ENCODE measurements at places on chromosomes 5 and 9. TPM values are rescaled to one million over a fixed set of nuclear protein-coding genes. Genes with fewer than 3 reads are reported as not detected.

GRCh38 chr9:72749276-72749675 is 203.6 kb downstream of the ALDH1A1 start:
- H3K4me3 ChIP-seq = no peak overlapping the region
- no peak for DNase-seq
- no peaks in the 10 kb centered on the region for H3K4me1 ChIP-seq
- H3K36me3 ChIP-seq = no peaks in the 10 kb centered on the region

GRCh38 chr5:1652873-1653697 is 129.3 kb upstream of the LPCAT1 start:
- H3K36me3 ChIP-seq = no peaks in the 10 kb centered on the region
- no peak overlapping the region for H3K4me3 ChIP-seq
- H3K27me3 ChIP-seq = no peaks in the 10 kb centered on the region
- no peak overlapping the region for H3K27ac ChIP-seq

- H3K4me3 ChIP-seq = no peak overlapping the region
- H3K4me1 ChIP-seq = peaks cover 2% of the 10 kb centered on the region
- no peaks in the 10 kb centered on the region for H3K27me3 ChIP-seq
- H3K27ac ChIP-seq = no peak overlapping the region
- no peaks in the 10 kb centered on the region for H3K36me3 ChIP-seq
Measured at GRCh38 chr5:132298298-132299212, 4.4 kb downstream of the SLC22A4 start.

GRCh38 chr5:86879086-86879485 is 261.3 kb downstream of the COX7C start:
- H3K4me3 ChIP-seq = no peak overlapping the region
- no peaks in the 10 kb centered on the region for H3K4me1 ChIP-seq
- H3K27ac ChIP-seq = no peak overlapping the region
- DNase-seq = no peak
- no peaks in the 10 kb centered on the region for H3K27me3 ChIP-seq

DNA sequence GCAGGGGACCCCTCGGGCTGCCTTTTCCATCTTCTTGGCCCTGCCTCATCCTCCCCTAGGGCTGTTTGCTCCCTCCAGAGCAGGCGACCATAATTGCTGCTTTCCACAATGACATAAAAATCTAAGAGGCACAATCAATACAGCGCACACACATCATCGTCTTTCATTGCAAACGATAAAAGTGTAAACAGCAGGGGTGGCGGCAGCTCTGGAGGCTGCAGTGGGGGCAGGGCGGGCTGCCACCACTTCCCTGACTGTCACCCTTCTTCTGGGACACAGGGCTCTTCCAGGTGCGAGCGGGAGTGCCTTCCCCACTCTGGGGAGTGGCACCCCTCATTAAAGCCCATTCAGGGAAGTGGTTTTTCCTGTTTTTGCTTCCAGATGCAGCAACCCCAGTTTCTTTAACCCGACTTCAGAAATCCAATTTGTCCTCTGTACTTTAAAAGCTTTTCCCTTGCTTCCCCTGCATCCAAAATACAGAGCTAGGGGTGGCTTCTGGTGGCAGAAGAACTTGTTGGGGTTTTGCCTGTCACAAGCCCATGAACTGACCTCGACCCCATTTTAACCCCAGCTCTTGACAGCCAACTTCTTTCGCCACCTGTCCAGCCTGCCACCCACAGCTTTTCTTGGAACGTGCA is 45.7 kb downstream of the TSPAN17 start:
- DNase-seq = no peak
- no peaks in the 10 kb centered on the region for H3K4me1 ChIP-seq

- no peak for DNase-seq
- no peak overlapping the region for H3K4me3 ChIP-seq
- H3K4me1 ChIP-seq = peaks cover 7% of the 10 kb centered on the region
- H3K27ac ChIP-seq = no peak overlapping the region
- no peaks in the 10 kb centered on the region for H3K27me3 ChIP-seq
- H3K36me3 ChIP-seq = no peaks in the 10 kb centered on the region
Measured at GRCh38 chr5:143347046-143347445, 56.4 kb downstream of the NR3C1 start.

DNA sequence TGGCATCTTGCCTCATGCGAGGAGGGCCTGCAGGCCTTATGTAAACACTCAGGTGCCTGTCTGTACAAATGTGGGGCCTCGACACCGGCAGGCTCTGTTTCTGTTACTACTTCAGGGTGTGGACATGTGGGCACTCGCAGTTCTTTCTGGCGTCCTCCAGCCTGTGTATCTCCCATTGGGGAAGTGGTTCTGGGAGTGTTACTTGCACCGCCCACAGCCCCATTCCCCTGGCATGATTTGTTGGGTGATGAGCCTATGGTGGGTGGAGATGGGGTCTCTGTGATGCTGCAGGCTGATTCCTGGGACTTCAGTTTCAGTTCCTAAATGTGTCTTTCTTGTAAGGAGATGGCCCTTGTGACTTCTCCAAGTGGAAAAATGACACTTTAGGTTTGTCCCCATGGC is 82.1 kb upstream of the PITX1 start:
- no peaks in the 10 kb centered on the region for H3K27me3 ChIP-seq
- H3K4me1 ChIP-seq = no peaks in the 10 kb centered on the region
- no peak overlapping the region for H3K27ac ChIP-seq
- no peak overlapping the region for H3K4me3 ChIP-seq
- DNase-seq = no peak

- peaks cover 3% of the 10 kb centered on the region for H3K4me1 ChIP-seq
- no peak overlapping the region for H3K27ac ChIP-seq
- DNase-seq = no peak
- H3K4me3 ChIP-seq = no peak overlapping the region
- H3K27me3 ChIP-seq = no peaks in the 10 kb centered on the region
Measured at GRCh38 chr9:99182356-99182755, 39.4 kb downstream of the ALG2 start.

DNA sequence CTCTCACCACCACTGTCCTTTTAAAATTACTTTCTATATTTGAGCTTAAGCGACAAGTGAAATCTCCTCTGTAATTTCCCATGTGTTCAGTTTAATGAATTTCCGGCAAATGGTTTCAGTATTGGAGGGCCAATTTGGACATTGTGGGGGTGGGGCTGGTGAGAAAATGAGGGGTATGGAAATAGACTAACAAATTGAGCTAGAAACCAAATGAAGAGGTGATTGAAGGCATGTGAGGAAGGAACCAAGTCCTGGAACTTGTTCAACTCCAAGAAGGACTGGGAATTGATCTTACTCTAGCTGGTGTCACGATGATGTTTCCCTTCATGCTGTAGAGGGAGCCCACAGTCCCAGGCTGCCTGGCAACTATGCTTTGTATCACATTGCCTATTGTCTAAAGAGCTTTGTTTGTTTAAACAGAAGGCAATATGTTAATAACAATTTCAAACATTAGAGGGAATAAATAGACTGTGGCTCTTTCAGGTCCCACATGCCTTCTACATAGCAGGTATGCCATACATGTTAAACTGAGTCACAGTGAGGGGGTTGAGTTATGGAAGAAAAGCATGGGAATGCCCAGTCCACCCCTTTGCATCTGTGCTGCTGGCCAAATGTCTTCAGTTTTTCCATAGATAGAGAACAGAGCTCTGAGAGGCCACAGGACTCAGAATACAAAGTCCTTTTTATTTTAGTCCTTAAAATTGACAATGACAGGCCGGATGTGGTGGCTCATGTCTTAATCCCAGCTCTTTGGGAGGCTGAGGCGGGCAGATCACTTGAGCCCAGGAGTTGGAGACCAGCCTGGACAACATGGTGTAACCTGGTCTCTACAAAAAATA is 25.0 kb upstream of the MATR3 start:
- peaks cover 5% of the 10 kb centered on the region for H3K4me1 ChIP-seq
- no peak overlapping the region for H3K27ac ChIP-seq
- H3K36me3 ChIP-seq = no peaks in the 10 kb centered on the region
- H3K4me3 ChIP-seq = no peak overlapping the region
- H3K27me3 ChIP-seq = no peaks in the 10 kb centered on the region

- no peaks in the 10 kb centered on the region for H3K27me3 ChIP-seq
- H3K4me1 ChIP-seq = no peaks in the 10 kb centered on the region
- H3K27ac ChIP-seq = no peak overlapping the region
- no peak overlapping the region for H3K4me3 ChIP-seq
- no peak for DNase-seq
Measured at GRCh38 chr5:143262393-143263174, 140.9 kb downstream of the NR3C1 start.

The ACER2 gene
- total RNA-seq = 2.6 TPM

The MUSK gene
- 0.10 TPM for total RNA-seq

The GIN1 gene
- total RNA-seq = 12.5 TPM

The GPR21 gene
- total RNA-seq = 2.4 TPM

The SLC25A48 gene
- total RNA-seq = 1.4 TPM

The TRPM3 gene
- 4.2 TPM for total RNA-seq

The MEGF9 gene
- 13.4 TPM for total RNA-seq

All from ovary (tissue), 10 donors.